ENCODE measurements at places on chromosomes 13 and 19. TPM values are rescaled to one million over a fixed set of nuclear protein-coding genes. Genes with fewer than 3 reads are reported as not detected.

The ZNF429 gene
- not detected for total RNA-seq

The ZNF763 gene
- not detected for total RNA-seq

The CD70 gene
- total RNA-seq = 25.1 TPM

The ACP5 gene
- 0.38 TPM for total RNA-seq

The FCGBP gene
- 0.63 TPM for total RNA-seq

The SIGLEC9 gene
- not detected for total RNA-seq

The OR4F17 gene
- total RNA-seq = not detected

Measured in A549 treated with GW870086 at 1 μM for 4 hours (cell line).